ENCODE measurements at places on chromosomes 4 and X. TPM values are rescaled to one million over a fixed set of nuclear protein-coding genes. Genes with fewer than 3 reads are reported as not detected.

GPR34 gene
- total RNA-seq, result not detected

STOX2 gene
- total RNA-seq, result 1.1 TPM

HAND2 gene
- 31.3 TPM for total RNA-seq

ZFP92 gene
- total RNA-seq, result 0.08 TPM

TTC29 gene
- not detected for total RNA-seq

SASH3 gene
- not detected for total RNA-seq

EDA2R gene
- 9.2 TPM for total RNA-seq

CHRDL1 gene
- total RNA-seq, result 1.2 TPM

KLHL8 gene
- 10.1 TPM for total RNA-seq

DNA sequence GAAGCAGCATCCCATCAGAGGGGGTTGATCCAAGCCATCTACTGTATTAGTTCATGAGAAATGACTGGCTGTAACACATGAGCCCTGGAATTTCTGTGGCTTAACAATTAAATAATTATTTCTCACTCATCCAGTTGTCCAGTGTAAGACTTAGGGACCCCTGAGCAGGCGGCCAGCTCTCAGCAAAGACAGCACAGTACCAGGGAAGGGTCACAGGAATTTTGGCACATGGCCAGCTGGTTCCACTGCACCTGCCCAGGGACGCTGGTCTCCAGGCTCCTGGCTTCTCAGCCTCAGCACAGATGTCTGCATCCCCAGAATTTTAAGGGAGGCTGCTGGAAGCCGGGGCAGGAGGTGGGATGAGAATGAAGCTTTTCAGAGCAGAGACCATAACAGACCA is 93.7 kb upstream of the DHRSX start:
- DNase-seq, result no peak

DNA sequence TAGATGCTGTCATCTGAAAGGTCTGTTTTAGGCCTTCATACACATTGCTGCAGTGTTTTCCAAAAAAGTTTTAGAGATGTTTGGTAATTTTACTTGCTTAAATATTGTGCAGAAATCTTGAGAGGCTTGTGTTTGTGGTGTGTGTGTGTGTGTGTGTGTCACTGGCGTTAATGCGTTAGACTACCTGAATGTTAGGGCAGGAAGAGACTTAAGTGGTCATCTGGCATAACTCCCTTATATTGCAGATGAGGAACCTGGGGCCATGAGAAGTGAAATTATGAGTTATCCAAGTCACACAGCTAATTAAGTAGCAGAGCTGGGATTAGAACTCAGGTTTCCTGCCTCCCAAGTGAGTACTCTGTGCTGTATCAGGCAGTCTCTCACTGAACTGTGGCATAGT is 1.4 kb downstream of the LSM6 start:
- DNase-seq, result no peak

- DNase-seq, result peak; percentile 47
Observed at GRCh38 chr4:133802359-133803140, 399.0 kb downstream of the PABPC4L start.

- no peak for DNase-seq
Observed at GRCh38 chr4:137881641-137882040, 349.3 kb upstream of the PCDH18 start.

GRCh38 chr4:102525097-102525496 is 23.9 kb downstream of the NFKB1 start:
- peak; percentile 28 for DNase-seq

- DNase-seq, result no peak
Observed at GRCh38 chr4:23134331-23134730, 441.6 kb downstream of the GBA3 start.

DNA sequence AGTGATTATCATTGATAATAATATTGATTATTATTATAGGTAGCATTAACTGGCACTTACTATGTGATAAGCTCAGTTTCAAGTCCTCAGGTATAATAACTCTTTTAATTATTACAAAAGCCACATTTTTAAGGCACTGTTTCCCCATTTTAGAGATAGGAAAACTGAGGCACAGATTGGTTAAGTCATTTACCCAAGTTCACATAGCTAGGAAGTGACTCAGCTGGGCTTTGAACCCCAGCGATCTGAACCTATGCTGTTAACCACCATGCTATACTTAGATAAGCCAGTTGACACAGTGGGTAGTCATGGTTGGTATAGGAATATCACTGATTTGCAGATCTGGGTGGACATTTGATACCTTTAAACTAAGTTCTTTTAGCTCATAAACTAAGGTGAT is 110.4 kb downstream of the FRAS1 start:
- DNase-seq, result no peak

DNA sequence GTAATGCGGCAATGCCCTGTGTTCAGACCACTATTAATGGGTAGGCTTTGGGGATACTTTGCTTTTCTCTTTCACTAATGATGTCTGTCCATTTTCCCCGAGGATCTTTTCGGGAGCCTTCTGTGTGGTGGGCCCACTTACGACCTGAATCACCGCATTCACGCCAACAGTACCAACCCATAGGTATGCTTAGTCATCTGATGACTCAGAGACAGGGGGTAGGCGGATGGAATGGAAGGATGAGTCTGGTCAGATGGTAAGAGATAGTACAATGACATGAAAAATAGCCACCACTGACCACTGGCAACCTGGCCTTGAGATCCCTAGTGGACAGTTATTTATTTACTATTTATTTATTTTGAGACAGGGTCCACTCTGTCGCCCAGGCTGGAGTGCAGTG is 76.0 kb upstream of the DHRSX start:
- DNase-seq, result no peak

DNA sequence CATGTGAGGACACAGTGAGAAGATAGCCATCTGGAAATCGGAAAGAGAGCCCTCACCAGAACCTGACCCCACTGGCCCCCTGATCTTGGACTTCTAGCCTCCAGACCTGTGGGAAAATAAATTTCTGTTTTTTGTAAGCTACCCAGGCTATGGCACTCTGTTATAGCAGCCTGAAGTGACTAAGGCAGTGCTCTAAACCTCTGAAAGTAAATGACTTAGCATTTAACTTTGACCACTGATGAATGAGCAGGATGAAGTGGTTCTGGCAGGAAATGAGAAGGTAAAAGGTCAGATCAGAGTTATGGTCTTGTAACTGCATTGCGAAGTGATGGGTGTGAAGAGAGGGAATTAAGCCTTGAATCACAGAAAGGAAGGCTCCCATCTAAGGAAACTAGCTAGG is 17.0 kb downstream of the GPAT3 start:
- peak; percentile 51 for DNase-seq

DNA sequence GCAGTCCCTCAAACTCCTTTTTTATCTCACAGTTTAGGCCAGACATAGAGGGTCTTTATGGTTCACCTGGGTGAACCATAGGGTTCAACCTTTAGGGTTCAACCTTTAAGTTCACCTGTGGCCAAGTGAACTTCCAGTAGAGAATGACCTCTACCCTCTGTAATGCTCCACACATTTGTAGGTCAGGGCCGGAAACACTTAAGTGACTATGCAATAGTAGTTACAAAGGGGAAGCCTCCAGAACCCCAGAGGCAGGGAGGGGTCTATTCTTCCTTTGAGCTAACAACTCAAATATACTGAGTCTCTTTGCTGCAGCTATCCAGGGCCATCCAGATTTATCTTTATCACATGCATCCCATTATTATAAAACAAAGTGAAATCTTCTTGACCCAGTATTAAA is 100.0 kb downstream of the LARP1B start:
- DNase-seq, result no peak

Data from fibroblast of the aortic adventitia (primary cell).